ENCODE measurements at places on chromosomes 5 and 9.

DNA sequence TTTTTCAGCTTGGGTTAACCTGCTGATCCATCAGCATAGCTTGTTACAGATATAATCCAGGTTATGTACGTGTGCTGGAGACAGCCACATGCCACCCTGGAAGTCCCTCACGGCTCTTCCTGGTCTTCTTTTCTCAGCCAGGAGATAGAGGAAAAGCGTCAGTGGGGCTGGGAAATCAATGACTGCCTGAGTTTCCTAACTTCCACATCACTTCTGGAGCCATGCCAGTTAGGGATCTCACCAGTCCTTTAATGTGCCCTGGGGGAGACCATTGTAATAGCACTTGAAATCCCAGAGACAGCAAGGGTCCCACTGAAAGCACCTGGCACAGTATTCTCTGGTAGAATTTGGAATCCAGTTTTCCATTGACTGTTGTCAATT is 29.2 kb downstream of the ANXA2R start:
- DNase-seq: no peak

- DNase-seq: no peak
Observed at GRCh38 chr9:130794923-130795495, 40.0 kb upstream of the ABL1 start.

DNA sequence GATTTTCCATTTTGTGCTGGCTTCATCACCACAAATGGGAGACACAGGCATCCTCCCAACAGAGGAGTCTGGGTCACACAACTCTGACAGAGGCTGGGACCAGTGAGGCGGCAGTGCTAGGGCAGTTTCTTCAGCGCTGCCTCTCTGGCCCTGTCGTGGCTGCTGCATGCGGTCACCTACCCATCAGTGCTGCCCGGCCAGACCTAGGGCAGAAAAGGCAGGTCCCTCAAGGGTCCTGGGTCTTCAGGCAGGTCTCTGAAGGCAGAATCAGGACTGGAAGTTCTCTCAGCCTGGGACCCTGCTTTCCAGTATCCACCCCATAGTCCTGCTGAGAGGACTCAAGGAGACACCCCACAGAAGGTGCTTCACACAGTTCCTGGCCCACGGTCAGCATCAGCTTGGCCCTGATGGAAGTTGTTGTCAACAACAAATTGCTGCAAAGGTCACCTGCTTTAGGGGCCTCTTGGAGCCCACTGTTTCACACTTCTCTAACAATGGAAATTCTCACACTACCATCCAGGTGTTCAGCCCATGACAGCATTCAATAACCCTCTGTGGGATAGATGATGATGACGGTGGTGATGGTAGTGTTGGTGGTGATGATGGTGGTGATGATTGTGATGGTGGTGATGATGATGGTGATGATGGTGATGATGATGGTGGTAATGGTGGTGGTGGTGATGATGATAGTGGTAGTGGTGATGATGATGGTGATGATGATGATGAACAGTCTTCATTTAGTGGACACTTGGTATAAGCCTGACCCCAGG is 146.4 kb upstream of the PPP1R26 start:
- DNase-seq: no peak

DNA sequence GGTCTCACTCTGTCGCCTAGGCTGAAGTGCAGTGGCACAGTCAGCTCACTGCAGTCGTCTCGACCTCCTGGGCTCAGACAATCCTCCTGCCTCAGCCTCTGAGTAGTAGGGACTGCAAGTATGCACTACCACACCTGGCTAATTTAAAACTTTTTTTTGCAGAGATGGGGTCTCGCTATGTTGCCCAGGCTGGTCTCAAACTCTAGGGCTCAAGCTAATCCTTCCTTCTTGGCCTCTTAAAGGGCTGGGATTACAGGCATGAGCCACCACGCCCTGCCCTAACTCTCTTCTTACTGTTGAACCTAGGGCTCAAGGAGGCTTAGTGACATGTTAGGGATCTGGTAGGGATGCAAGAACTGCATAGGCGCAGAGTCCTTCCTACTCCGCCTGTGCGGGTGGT is 65.3 kb downstream of the SNX30 start:
- DNase-seq: no peak

GRCh38 chr9:114276908-114277821 is 45.7 kb upstream of the ORM1 start:
- DNase-seq: no peak

DNA sequence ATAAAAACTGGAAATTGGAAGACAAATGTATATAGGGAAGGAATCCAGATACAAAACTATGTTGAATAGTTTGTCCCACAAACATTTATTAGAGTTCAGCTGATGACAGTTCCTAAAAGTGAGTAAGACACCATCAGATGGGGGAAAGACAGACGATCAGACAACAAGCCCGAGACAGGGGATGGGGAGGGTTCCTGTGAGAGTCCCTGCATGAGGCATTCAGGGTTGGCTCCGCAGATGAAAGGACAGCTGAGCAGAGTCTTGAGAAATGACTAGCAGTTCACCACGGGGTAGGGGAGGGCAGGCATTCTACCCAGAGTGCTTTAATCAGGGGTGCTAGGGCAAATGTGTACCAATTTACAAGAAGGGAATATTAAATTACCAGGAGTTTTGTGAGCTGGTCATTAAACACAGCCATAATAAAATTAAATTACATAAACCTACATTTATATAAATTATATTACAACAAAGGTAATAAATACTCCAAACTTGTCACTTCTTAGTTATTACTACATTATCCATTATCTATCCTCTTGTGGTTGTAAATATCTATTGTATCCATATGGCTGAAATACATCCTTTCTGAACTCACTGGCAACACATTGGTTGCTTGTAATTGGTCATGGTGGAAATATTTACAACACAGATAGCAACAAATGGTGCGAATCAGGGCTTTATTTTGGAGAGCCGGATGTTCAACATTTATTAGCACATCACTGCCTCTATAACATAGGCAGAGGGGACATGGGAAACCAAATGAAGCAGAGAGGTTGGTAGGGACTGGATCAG is 27.8 kb downstream of the TNFSF15 start:
- DNase-seq: peak; percentile 25

DNA sequence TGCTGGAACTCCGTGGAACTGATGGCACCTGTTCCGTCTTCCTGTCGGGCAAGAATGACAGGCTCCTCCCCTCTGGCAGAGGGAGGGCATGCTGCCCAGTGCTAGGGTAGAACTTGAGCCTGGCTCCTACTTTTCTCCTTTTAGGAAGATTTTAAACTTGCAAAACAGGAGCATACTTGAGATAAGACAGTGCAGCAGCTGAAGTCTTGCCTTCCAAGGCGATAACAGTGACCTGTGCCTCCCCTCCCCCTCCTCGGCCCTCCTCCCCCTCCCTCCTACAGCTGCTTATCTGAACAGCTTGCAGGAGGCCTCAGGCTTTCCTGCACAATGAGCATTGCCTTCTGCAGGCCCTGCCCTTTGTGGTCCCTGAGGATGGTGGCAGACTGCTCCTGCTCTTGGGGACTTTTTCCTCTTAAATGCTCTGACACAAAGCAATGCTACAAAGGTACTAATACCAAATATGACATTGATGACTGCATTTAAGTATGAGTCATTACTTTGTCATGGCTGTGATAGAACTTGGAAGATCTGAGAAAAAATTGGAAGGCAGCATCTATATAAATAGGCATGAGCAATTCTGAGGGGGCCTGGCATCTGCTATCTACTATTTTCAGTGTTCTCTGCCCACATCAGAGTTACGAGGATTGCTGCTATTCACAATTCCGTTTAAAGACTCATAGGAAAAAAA is 2.0 kb downstream of the GADD45G start:
- no peak for DNase-seq

- no peak for DNase-seq
Observed at GRCh38 chr5:1547655-1548054, 23.9 kb upstream of the LPCAT1 start.

- DNase-seq: no peak
Observed at GRCh38 chr5:52692606-52693005, 95.1 kb upstream of the ITGA1 start.

DNA sequence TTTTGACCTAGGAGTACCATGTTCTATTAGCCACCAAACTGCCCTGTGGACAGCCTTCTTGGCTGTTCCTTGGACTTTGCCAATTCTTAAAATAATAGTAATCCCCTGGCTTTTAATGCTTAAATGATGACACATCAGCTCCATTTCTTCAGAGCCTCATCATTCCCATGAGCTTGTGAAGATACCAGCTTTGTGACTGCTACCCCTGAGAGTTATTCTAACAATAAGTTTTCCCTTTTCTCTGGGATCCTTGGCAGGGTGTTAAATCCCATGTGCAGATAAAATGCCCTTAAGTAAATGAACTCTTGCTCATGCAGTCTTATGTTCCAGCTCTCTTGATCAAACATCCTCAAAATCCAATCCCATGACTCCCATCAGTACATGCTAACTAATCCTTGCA is 415.3 kb downstream of the CETN3 start:
- no peak for DNase-seq

- DNase-seq: no peak
Observed at GRCh38 chr5:69230181-69230580, 4.5 kb upstream of the CDK7 start.
